ENCODE measurements at places on chromosomes 2 and 18. TPM values are rescaled to one million over a fixed set of nuclear protein-coding genes. Genes with fewer than 3 reads are reported as not detected.

Gene RGPD3
- 0.15 TPM for polyA plus RNA-seq

Gene DNAJC5G
- 0.19 TPM for polyA plus RNA-seq

DNA sequence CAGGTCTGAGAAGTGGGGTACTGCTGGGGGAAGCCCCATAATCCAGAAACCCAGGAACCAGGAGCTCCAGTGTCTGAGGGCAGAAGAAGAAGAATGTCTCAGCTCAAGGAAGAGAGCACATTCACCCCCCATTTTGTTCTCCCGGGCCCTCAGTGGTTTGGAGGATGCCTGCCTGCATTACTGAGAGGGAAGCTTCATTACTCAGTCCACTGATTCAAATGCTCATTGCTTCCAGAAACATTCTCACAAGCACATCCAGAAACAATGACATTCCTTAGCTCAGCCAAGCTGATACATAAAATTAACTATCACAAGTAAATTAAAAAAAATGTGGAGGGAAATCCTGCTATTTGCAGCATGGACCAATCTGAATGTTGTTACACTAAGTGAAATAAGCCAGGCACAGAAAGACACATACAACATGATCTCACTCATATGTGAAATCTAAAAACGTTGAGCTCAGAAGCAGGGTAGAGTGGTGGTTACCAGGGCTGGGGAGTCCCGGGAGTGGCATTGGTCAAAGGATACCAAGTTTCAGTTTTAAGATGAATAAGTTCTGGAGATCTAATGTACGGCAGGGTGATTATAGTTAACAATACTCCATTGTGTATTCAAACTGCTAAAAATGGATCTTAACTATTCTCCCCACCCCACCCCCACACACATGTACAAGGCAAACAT lies 459.3 kb downstream of the GALR1 start:
- peaks cover 6% of the 10 kb centered on the region for H3K27me3 ChIP-seq
- DNase-seq: no peak
- H3K36me3 ChIP-seq: no peaks in the 10 kb centered on the region
- no peak overlapping the region for H3K4me3 ChIP-seq
- H3K27ac ChIP-seq: no peak overlapping the region
- no peaks in the 10 kb centered on the region for H3K4me1 ChIP-seq

GRCh38 chr18:39845106-39845505 lies 2109.9 kb upstream of the PIK3C3 start:
- DNase-seq: no peak
- no peaks in the 10 kb centered on the region for H3K36me3 ChIP-seq
- H3K4me1 ChIP-seq: no peaks in the 10 kb centered on the region
- H3K4me3 ChIP-seq: no peak overlapping the region
- H3K27me3 ChIP-seq: no peaks in the 10 kb centered on the region
- H3K27ac ChIP-seq: no peak overlapping the region

Gene FLACC1
- polyA plus RNA-seq: 2.0 TPM

- no peaks in the 10 kb centered on the region for H3K36me3 ChIP-seq
- no peak for DNase-seq
- H3K4me3 ChIP-seq: no peak overlapping the region
- H3K27me3 ChIP-seq: no peaks in the 10 kb centered on the region
Measured at GRCh38 chr2:40281021-40281940, 170.6 kb downstream of the SLC8A1 start.

- no peaks in the 10 kb centered on the region for H3K36me3 ChIP-seq
- H3K4me3 ChIP-seq: no peak overlapping the region
- no peaks in the 10 kb centered on the region for H3K4me1 ChIP-seq
- no peaks in the 10 kb centered on the region for H3K27me3 ChIP-seq
- no peak overlapping the region for H3K27ac ChIP-seq
Measured at GRCh38 chr2:76446872-76447271, 736.2 kb upstream of the GCFC2 start.

Gene RAX
- polyA plus RNA-seq: not detected

Gene HOXD13
- not detected for polyA plus RNA-seq

Gene RFTN2
- 20.6 TPM for polyA plus RNA-seq

DNA sequence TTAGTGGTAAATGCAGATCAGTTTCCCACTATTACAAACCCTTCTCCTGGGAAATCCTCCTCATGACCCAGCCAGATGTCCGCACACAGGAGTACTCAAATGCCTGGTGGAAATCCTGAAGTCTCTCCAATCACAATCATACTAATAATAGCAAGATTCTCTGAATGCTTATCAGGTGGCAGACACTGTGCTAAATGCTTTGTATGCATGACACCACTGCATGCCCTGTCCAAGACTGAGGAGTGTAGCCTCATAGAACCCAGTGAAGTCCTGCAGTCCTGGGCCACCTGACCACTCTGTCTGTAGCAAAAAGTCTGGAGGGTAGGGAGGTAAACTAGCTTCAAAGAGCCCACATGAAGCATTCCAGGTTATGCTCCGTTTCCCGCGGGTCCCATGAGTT lies 434.8 kb upstream of the CHST9 start:
- no peak for DNase-seq
- no peak overlapping the region for H3K27ac ChIP-seq
- H3K27me3 ChIP-seq: no peaks in the 10 kb centered on the region
- H3K4me3 ChIP-seq: no peak overlapping the region
- H3K36me3 ChIP-seq: no peaks in the 10 kb centered on the region

Gene RNF125
- polyA plus RNA-seq: 7.3 TPM

Gene CAB39
- polyA plus RNA-seq: 60.5 TPM

DNA sequence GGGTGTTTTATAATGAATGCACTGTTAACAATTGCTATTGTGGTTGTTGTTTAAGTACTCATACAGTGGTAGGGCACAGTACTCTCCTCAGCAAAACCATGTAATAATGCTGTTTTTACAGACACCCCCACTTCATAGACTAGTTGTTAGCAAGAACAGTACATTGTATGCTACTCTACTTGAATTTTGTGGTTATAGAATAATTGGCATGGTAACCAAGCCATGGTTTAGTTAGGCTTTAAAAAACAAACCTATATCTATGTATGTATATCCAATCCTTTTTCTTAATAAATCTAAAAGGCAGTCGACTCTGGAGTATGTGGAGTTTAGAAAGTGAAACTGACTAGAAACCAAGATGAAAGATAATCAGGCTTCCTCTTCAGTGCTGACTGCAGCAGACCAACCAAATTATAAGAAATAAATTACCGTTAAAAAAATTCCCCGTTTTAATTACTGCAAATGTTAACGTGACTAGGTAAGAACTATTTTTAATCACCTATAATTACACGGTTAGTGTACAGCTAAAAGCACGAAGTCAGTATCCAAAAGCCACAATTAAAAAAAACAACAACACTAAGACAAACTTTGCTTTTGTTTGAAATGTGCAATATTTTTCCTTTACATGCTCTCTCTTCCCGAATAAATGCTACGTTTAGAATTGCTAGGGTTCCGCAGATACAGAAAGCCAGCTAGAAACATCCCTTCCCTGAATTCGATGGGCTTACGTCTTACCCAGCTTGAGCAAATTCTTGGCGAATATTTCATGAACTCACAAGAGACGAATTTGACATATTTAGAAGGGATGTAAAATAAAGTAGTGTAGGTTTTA lies 113.3 kb upstream of the SERTAD2 start:
- DNase-seq: peak; percentile 33
- peak overlapping the region; percentile 97 for H3K27ac ChIP-seq
- H3K27me3 ChIP-seq: no peaks in the 10 kb centered on the region
- peak overlapping the region; percentile 62 for H3K4me3 ChIP-seq

DNA sequence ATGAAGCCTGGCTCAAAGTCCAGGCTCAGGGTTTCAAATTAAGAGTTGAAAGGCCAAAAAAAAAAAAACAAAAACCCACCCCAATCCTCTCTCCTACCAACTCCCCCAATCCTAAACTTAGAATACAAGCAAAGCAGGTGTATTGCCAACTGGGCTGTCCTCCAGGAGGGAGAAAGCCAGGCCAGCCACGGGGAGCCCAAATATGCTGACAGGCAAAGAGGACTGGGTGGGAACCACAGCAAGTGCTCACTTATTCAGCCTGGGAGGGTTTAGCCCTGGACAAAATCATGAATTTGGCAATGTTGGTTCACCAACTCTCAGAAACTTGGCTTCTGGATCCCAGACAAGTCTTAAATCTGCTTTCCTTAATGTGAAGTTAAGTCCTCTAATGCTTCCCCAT lies 36.5 kb downstream of the GKN2 start:
- H3K4me1 ChIP-seq: no peaks in the 10 kb centered on the region
- no peaks in the 10 kb centered on the region for H3K36me3 ChIP-seq
- no peak overlapping the region for H3K4me3 ChIP-seq
- H3K27ac ChIP-seq: no peak overlapping the region

- no peak overlapping the region for H3K4me3 ChIP-seq
- H3K36me3 ChIP-seq: no peaks in the 10 kb centered on the region
Measured at GRCh38 chr2:188869550-188869949, 104.6 kb upstream of the COL3A1 start.

- no peaks in the 10 kb centered on the region for H3K36me3 ChIP-seq
- no peaks in the 10 kb centered on the region for H3K4me1 ChIP-seq
- no peak for DNase-seq
- no peak overlapping the region for H3K27ac ChIP-seq
- H3K4me3 ChIP-seq: no peak overlapping the region
Measured at GRCh38 chr18:43422518-43422917, 145.2 kb upstream of the SYT4 start.

DNA sequence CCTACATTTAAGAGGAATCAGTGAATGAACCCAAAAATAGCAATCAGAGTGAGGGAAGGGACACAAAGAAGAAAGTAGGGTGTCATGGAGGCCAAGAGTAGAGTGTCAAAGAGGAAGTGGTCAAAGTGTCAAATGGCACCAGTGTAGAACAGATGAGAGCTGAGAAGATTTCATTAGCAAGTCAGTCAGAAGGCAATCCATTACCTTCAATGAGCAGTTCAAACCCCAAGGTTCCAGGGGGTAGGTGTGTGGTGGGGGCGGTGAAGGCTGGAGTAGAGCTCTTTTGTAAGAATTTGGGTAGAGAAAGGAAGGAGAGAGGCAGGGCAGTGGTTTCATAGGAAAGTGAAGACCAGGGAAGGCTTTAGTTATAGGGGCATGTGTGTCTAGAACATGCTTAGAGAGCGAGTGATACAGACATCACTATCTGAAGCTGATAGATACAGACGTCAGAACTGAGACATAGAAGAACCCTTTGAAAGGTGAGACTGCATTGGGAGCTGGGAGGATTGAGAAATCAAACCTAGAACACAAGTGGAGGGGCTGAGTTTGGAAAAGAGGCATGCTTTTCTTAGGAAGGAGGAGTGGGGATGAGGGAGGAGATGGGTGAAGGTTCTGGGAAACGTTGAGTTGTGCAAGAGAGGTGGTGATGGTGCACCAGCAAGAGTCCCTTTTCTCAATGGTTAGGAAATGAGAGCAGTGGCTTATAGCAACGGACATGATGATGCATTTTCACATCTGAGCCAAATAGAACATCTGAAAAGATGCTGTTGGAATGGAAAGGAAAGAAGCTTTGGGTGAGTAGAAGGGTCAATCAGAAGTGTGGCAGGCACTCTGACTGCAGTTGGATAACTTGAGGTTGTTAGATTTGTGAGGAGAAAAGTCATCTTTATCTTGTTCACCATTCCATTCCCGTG lies 48.9 kb upstream of the IL1RL1 start:
- no peaks in the 10 kb centered on the region for H3K27me3 ChIP-seq
- no peak for DNase-seq
- peaks cover 34% of the 10 kb centered on the region for H3K4me1 ChIP-seq

- peaks cover 18% of the 10 kb centered on the region for H3K4me1 ChIP-seq
- H3K27me3 ChIP-seq: no peaks in the 10 kb centered on the region
- no peak overlapping the region for H3K27ac ChIP-seq
- no peak for DNase-seq
- H3K36me3 ChIP-seq: no peaks in the 10 kb centered on the region
- no peak overlapping the region for H3K4me3 ChIP-seq
Measured at GRCh38 chr2:85893428-85894258, 4.9 kb upstream of the ST3GAL5 start.

Gene KHK
- 6.2 TPM for polyA plus RNA-seq

Gene MBD2
- 82.3 TPM for polyA plus RNA-seq

DNA sequence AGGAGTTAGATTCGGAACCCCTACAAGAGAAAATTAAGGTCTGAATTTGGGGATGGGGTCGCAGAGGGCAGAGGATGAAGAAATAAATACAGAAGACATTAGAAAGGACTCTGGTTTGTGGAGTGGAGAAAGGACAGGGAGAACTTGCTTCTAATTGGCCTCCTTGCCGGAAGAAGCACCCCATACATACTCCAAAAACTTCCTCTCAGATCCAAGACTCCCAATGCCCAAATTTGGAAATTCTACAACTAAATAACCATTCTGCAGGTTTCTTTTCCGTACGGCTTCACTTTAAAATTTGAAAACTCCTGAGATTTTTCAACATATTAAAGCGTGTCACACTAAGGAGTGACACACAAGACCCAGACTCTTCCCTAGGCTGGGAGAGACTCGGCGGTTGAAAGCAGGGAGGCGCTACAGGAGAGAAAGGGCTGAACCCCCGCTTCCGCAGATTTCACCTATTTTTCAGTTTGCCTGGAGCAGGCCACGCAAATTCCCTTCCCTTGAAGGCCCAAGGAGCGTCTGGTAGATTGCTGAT lies 478 bp downstream of the CLHC1 start:
- H3K27me3 ChIP-seq: no peaks in the 10 kb centered on the region
- DNase-seq: no peak
- peak overlapping the region; percentile 70 for H3K4me3 ChIP-seq
- H3K36me3 ChIP-seq: no peaks in the 10 kb centered on the region
- H3K4me1 ChIP-seq: peaks cover 11% of the 10 kb centered on the region
- H3K27ac ChIP-seq: peak overlapping the region; percentile 90

GRCh38 chr2:157058161-157058560 lies 199.3 kb upstream of the GALNT5 start:
- no peak overlapping the region for H3K27ac ChIP-seq
- no peak for DNase-seq
- H3K27me3 ChIP-seq: no peaks in the 10 kb centered on the region

DNA sequence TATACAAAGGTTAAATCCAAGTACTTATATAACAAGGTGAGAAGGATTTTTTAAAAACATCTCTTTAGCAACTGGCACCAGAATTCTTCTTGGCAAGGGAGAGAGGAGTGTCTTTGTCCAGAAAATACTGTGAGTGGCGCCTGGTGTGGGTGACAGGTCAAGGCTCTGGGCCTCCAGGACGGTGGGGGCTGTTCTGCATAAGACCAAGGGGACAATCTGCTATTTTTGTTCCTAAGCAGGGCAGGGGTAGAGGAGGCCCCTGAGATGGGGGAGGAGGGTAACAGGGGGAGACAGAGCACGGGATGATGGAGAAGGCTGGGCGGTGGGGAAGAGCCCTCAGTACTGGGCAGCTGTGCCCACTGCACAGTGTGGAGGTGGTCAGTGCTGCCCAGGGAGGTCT lies 51.6 kb upstream of the TAF1B start:
- DNase-seq: no peak
- no peak overlapping the region for H3K27ac ChIP-seq
- H3K4me1 ChIP-seq: peaks cover 11% of the 10 kb centered on the region

DNA sequence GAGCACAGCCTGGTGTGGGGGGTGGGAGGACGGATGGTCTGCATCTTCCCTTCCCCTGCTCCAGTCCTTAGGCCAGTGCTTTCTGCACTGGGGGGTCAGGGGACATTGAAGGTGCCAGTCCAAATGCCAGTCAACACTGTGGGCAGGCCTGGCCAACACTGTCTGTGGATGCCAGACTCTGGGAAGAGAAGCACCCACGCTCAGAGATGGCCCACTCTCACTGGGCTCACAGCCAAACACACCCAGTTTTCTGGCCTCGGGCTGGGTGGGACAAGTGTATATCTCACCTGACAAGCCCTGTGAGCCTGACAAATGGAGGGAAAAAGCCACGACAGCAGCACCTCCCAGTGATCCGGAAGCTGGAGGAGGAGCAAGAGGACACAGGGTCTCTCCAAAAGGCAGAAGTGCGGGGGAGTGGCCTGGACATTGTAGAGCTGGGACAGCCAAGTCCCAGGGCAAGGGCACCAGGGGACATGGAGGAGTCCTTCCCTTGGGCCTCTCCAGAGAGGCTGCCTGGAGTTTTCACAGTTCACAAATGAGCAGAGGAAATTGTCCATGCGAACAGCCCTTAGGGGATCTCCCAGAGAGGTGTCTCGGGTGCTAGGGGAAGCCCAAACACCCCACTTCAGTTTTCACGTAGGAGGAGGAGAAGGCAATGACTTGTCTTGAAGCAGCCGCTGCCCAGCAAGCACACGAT lies 79.3 kb downstream of the SDC1 start:
- no peak overlapping the region for H3K27ac ChIP-seq
- DNase-seq: no peak
